ENCODE measurements at places on chromosomes 13 and 19.

DNA sequence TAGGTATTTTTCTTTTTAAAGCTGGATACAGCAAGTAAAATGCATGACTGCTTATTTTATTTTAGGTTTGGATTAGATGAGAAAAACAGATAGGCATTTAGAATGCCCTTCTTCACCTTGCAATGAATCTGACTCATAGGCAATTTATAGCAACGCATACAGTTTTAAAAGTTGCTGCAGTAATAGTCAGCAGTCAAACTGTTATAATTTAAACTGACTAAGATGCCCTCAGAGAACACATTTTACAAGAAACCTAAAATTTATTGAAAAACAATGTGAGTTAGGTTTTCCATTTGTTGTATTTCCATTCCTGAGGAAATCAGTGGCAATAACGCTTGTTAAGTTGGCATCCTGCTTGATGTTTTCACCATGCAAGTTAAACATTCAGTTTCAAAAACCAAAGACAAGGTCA lies 1128.2 kb upstream of the PCDH9 start:
- DNase-seq, result no peak

- no peak for DNase-seq
Observed at GRCh38 chr13:107413005-107413404, 802.3 kb downstream of the LIG4 start.

DNA sequence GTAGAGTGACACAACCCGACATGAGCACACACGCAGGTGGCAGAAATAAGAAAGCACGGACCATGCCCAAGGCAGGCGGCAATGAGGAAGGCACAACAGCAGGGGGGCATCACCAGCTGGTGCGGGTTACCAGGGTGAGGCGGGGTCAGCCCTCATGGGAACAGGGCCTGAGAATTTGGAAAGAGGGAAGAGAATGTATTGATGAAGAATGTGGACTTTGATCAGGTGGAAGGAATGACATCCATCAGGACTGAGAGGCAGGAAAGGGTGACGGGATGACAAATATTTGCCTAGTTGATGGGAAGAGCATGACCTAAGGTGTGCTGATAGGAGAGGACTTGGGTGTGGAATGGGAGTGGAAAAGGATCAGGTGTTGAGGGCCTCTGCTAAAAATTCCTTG lies 177.5 kb downstream of the ABCC4 start:
- DNase-seq, result no peak

- no peak for DNase-seq
Observed at GRCh38 chr13:51229101-51229719, 7.0 kb downstream of the FAM124A start.

DNA sequence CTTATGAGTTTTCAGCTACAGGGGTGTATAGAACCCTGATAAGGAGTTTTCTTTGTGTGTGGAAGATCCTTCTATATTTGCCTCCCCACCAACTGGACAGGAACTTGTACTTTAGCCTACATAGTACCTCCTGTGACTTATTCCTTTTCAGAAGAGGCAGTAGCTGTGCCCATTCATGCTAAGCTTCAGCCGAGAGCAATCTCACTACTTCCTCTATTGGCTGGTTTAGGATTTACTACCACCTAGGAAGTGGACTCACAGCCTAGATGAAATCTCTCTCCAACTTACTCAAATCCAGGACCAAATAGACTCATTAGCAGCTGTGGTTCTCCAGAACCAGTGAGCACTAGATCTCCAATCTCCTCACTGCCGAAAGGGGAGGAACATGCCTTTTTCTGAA lies 2.3 kb upstream of the REX1BD start:
- DNase-seq, result no peak

GRCh38 chr19:32674153-32674930 lies 638 bp downstream of the ANKRD27 start:
- DNase-seq, result no peak

GRCh38 chr13:77383097-77383496 lies 56.2 kb upstream of the MYCBP2 start:
- DNase-seq, result no peak

DNA sequence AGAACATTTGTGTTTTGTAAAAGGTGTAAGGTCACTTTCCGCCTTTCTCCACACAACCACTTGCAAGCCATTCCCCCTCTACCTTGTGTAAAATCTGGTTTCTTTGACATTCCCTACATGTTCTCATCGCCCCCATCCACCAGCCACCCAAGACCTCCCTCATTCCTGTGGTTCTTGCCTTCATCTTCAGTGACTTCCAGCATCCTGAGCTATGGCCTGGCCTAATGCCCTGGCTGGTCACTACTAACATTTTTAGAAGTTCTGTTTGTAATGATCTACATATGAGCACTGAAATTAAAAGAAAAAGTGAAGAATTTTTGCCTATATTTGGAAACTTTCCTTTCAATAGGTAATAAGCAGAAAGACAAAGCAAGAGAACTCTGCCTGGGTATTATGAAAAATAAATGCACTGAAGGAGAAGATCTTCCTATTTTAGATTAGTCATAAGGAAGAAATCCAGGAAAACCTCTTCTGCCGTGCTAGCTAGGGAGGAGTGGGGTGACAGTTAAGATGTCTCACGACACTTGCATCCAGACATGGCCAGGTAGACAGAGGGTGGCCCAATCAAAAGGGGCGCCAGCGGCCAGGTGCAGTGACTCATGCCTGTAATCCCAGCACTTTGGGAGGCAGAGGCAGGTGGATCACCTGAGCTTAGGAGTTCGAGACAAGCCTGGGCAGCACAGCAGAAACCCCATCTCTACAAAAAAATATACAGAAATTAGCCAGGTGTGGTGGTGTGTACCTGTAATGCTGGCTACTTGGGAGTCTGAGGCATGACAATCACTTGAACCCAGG lies 28.1 kb upstream of the MPHOSPH8 start:
- DNase-seq, result no peak

GRCh38 chr13:51524829-51525566 lies 59.3 kb upstream of the WDFY2 start:
- peak; percentile 89 for DNase-seq

- no peak for DNase-seq
Observed at GRCh38 chr13:31007417-31007816, 75.0 kb downstream of the TEX26 start.

DNA sequence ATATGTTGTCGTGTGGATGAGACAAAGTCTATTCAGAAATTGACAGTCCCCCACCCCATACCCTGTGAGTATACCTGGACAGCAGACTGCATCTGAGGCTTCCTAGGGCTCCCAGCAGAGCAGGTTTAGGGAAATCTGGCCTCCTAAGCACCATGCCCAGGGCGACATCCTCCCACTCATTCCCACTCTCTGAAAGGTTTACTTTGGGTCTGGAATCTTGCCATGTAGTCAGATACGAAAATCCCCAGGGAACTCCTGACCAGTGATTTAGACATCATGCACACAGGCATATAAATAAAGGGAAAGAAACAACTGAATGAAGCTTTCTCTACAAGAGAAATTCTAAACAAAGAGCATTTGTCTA lies 717 bp upstream of the NALCN start:
- DNase-seq, result no peak

Data from NCI-H526 treated with DMSO at 0.1 percent for 48 hours (cell line).